Thoracic aorta (tissue), 2 donors: ENCODE measurements at places on chromosomes 12 and 14. TPM values are rescaled to one million over a fixed set of nuclear protein-coding genes. Genes with fewer than 3 reads are reported as not detected.
A peak's percentile ranks its signal among the peaks of the same experiment; 100 is the strongest.

The LRRC10 gene
- total RNA-seq: not detected

The CACNA1C gene
- 70.0 TPM for total RNA-seq

The TAS2R30 gene
- total RNA-seq: 15.1 TPM

The CCER1 gene
- not detected for total RNA-seq

The KRT78 gene
- not detected for total RNA-seq

The RNASE3 gene
- total RNA-seq: not detected

DNA sequence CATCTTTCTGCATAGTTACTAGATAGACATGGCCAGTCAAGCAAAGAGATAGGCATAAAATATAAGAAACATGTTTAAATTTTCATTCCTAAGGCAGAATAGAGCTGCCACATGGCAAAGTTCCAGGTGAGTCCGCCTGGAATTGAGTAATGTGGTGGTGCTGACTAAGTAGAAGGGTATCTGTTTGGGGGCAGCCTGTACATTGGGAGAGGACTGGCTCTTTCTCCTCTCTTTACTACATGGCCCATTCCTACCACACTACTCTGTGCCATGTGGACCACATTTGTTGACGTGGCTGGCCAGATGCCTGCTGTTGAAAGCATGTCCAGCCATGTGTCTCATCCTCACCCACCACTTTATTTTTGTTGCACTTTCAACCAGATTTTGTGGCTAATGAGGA, 354.0 kb downstream of the ETNK1 start:
- no peak overlapping the region for H3K4me3 ChIP-seq
- H3K36me3 ChIP-seq: no peaks in the 10 kb centered on the region
- no peaks in the 10 kb centered on the region for H3K27me3 ChIP-seq
- H3K4me1 ChIP-seq: no peaks in the 10 kb centered on the region

GRCh38 chr12:92890601-92891106, 38.4 kb downstream of the EEA1 start:
- H3K4me1 ChIP-seq: no peaks in the 10 kb centered on the region
- no peak overlapping the region for H3K27ac ChIP-seq
- no peaks in the 10 kb centered on the region for H3K27me3 ChIP-seq
- no peak overlapping the region for H3K4me3 ChIP-seq

- H3K27me3 ChIP-seq: no peaks in the 10 kb centered on the region
- no peak for DNase-seq
- no peaks in the 10 kb centered on the region for H3K4me1 ChIP-seq
These were observed 14.1 kb downstream of the CMAS start for GRCh38 chr12:22059976-22060647.

DNA sequence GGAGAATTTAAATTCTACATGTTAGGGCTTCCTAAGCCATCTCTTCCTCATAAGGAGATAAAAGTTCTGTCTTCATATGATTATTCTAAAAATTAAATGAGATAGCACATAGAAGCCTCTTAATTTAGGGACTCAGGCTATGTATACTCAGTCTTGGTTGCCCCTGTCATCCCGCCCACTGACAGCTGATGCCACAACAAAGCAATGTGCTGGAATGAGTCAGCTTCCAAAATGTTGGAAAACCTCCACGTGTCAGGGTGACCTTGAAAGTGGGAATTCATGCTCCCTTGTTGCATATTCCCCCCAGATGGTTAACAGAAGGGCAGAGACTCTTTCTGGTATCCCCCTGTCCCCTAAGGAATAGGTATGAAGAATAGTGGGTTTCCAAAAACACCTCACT, 238.0 kb upstream of the DDHD1 start:
- H3K4me1 ChIP-seq: no peaks in the 10 kb centered on the region
- no peak overlapping the region for H3K27ac ChIP-seq
- DNase-seq: no peak
- no peak overlapping the region for H3K4me3 ChIP-seq
- H3K36me3 ChIP-seq: no peaks in the 10 kb centered on the region

GRCh38 chr12:106022568-106023012, 116.2 kb downstream of the NUAK1 start:
- no peak overlapping the region for H3K4me3 ChIP-seq
- H3K36me3 ChIP-seq: no peaks in the 10 kb centered on the region
- H3K27ac ChIP-seq: no peak overlapping the region
- H3K27me3 ChIP-seq: no peaks in the 10 kb centered on the region
- peaks cover 15% of the 10 kb centered on the region for H3K4me1 ChIP-seq

DNA sequence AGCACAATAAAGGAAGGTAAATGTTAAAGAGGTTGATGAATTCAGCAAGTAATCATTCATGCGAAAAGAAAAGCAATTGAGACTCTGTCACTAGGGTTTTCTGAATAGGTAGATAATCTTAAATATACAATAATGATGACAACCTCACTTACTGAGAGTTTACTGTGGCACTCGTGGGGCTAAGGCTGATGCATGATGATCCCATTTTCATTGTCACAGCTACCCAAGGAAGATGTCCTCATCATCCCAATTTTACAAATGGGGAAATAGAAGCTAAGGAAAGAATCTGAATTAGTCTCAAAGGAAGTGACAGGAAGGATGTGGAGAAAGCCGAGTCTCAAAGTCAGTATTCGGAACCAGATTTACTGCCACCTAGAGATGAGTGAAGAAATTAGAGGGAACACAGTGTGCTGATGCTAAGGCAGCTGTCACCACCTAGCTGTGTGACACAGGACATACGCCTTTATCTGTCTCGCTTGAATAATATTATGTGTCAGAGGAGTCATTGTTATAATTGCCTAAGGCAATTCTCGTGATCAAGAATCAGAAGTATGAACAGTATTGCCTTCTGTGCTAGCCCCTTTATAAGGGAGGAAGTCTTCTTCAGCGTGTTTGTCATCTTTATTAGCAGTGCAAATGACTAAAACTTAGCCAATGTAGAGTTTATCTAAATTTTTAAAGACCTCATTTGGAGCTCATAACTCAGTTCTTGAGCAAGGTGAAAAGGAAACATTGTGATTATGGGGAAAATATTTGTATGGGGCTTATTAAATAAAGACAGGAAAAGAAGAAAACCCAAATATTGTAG, 63.2 kb downstream of the ERGIC2 start:
- no peak overlapping the region for H3K27ac ChIP-seq
- no peaks in the 10 kb centered on the region for H3K36me3 ChIP-seq
- H3K4me1 ChIP-seq: no peaks in the 10 kb centered on the region
- DNase-seq: no peak
- H3K27me3 ChIP-seq: no peaks in the 10 kb centered on the region
- no peak overlapping the region for H3K4me3 ChIP-seq

DNA sequence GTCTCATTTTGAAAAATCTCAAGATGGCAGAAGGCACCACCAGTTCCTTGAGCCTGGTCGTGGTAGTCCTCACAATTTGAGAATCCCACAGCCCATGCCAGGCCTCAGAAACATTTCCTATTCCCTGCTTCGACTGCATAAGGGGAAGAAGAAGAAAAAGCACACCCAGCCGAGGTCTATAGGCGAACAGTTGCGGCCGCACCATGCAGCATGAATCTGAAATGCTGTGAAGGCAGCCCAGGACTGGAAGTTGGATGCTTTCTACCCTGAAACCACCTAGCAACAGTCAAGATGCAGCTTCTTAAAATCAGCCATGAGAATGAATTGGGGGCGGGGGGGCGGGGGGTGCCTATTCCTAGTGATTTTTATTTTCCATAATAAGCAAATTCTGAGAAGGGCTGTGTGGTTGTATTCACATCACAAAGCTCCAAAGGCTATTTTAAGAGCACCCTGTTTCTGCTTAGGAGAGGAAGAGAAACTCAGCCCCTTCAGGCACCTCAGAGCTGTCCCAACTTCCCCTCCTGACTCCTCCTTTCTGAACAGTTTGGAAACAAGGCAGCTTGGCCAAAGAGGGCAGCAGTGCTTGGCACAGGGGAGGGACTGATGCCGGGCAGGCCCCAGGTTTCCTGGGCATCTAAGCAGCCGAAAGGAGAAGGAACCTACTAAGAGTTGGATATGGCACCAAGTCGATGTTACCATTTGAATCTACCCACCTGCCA, 172.5 kb upstream of the FOXN3 start:
- H3K4me1 ChIP-seq: no peaks in the 10 kb centered on the region
- H3K4me3 ChIP-seq: no peak overlapping the region
- no peaks in the 10 kb centered on the region for H3K27me3 ChIP-seq
- DNase-seq: no peak
- no peaks in the 10 kb centered on the region for H3K36me3 ChIP-seq
- H3K27ac ChIP-seq: no peak overlapping the region

- H3K36me3 ChIP-seq: no peaks in the 10 kb centered on the region
- H3K27ac ChIP-seq: no peak overlapping the region
- no peak for DNase-seq
- no peak overlapping the region for H3K4me3 ChIP-seq
- peaks cover 47% of the 10 kb centered on the region for H3K4me1 ChIP-seq
These were observed 198.4 kb upstream of the FOXN3 start for GRCh38 chr14:89615421-89615820.

DNA sequence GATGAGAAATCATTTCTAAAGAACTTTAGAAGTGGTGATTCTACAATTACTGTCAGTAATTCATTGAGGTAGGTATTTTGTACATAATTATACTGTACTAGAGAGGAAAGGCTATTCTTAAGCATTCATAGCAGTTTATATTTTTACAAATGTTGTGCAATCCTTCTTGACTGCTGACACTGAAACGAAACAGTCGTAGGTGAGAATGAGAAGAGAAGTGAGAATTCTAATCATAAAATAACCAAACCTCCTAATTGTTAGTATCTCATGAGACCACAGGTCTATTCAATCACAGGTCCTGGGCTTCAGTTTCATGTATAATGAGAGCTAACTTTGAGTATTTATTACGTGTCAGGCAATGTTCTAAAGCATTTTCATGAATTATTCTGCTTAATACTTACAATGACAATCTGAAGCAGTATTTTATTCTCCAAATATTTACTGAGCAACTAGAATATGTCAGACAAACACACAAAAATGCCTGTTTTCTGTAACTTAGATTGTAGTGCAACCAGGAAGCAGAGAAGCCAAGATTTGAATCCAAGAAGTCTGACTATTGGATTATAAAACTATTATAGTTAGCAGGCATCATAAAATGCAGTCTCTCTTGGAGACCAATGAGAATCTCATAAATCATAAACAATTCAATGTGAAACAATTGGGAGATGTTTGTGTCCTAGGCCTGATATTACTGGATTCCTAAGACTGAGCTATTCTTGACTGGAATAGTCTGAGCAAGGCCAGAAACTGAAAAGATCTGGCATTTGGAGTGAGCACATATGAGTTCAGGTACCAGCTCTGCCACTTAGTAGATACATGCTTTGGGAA, 24.3 kb downstream of the RERG start:
- DNase-seq: no peak
- H3K27ac ChIP-seq: peak overlapping the region; percentile 65
- no peaks in the 10 kb centered on the region for H3K27me3 ChIP-seq
- H3K36me3 ChIP-seq: no peaks in the 10 kb centered on the region
- H3K4me1 ChIP-seq: peaks cover 50% of the 10 kb centered on the region
- H3K4me3 ChIP-seq: no peak overlapping the region

GRCh38 chr12:131250951-131251315, 297.2 kb downstream of the ADGRD1 start:
- no peak overlapping the region for H3K4me3 ChIP-seq
- H3K27ac ChIP-seq: no peak overlapping the region
- no peaks in the 10 kb centered on the region for H3K27me3 ChIP-seq
- DNase-seq: no peak
- H3K36me3 ChIP-seq: no peaks in the 10 kb centered on the region

DNA sequence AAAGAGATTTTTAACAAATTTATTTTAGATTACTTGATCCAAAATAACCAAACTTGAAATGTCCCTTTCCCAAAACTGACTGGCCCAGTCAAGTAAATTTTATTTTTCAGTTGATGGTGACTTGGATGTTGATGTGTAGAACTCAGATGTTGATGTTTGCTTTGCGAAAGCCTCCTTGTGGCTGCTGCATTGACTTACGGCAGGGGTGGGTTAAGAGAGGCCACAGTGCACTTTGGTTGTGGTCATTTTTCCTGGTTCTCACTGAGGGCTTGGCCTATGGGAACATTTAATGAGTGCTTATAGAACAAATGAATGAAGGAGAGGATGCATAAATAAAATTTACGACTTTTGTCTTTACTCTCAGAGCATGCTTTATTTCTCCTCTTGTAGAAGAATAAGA, 52.6 kb downstream of the SLCO1B3 start:
- no peaks in the 10 kb centered on the region for H3K27me3 ChIP-seq
- H3K4me1 ChIP-seq: no peaks in the 10 kb centered on the region
- DNase-seq: no peak
- no peaks in the 10 kb centered on the region for H3K36me3 ChIP-seq

- H3K27ac ChIP-seq: no peak overlapping the region
- H3K27me3 ChIP-seq: no peaks in the 10 kb centered on the region
- H3K36me3 ChIP-seq: no peaks in the 10 kb centered on the region
These were observed 38.4 kb downstream of the BICD1 start for GRCh38 chr12:32145096-32145495.

DNA sequence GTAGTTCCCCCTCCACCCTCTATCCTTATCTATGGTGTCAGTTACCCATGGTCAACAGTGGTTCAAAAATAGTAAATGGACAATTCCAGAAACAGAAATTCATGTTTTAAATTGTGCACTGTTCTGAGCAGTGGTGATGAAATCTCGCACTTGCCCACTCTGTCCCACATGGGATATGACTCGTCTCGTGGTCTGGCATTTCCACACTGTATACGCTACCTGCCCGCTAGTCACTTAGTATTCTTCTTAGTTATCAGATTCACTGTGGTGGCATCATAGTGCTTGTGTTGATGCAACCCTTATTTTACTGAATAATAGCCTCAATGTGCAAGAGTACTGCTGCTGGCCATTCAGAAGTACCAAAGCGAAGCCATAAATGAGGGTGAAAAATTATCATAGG, 507.0 kb downstream of the SNAPC1 start:
- no peak overlapping the region for H3K4me3 ChIP-seq
- DNase-seq: no peak
- no peaks in the 10 kb centered on the region for H3K4me1 ChIP-seq
- no peaks in the 10 kb centered on the region for H3K27me3 ChIP-seq
- no peak overlapping the region for H3K27ac ChIP-seq
- H3K36me3 ChIP-seq: no peaks in the 10 kb centered on the region

GRCh38 chr12:14111230-14111865, 129.9 kb upstream of the GRIN2B start:
- no peak for DNase-seq
- H3K27ac ChIP-seq: no peak overlapping the region
- no peaks in the 10 kb centered on the region for H3K36me3 ChIP-seq
- no peaks in the 10 kb centered on the region for H3K27me3 ChIP-seq

- H3K36me3 ChIP-seq: no peaks in the 10 kb centered on the region
- peaks cover 3% of the 10 kb centered on the region for H3K4me1 ChIP-seq
- H3K27me3 ChIP-seq: no peaks in the 10 kb centered on the region
- H3K27ac ChIP-seq: no peak overlapping the region
These were observed 875 bp downstream of the HSPA2 start for GRCh38 chr14:64541261-64541971.

- DNase-seq: no peak
- H3K36me3 ChIP-seq: no peaks in the 10 kb centered on the region
- H3K27me3 ChIP-seq: no peaks in the 10 kb centered on the region
- H3K4me1 ChIP-seq: no peaks in the 10 kb centered on the region
These were observed 85.0 kb downstream of the IPO8 start for GRCh38 chr12:30610718-30611117.
